Activated CD4-positive, alpha-beta T cell treated with anti-CD3 and anti-CD28 coated beads, Interleukin-2, amount 50 U/mL, for 4 hours (primary cell): ENCODE measurements at places on chromosomes 6 and 20.

DNA sequence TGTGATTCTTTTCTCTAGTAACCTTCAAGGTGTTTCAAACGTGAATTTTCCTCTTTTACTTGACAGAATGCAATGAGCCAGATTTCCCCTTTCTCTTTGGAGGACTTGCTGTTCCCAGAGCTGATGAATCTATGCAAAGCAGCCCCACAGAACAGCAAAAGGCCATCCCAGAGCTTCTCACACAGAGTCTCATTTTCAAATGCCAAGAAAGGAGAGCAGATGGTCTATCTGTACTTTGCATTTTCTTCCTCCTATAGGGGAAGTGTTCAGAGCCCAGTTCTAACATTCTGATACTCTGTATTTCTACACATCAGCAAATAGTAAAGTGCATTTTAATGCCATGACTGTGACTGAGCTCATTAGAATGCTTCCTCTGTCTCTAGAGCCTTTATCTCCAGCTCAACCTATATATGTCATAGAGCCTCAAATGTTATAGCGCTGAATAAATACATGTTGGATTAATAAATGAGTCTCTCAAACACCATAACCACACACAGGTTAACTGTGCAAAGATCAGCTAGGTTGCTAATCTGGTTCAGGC lies 81.8 kb upstream of the EYA4 start:
- no peak for DNase-seq

- no peak for DNase-seq
Observed at GRCh38 chr6:167704396-167704901, 122.3 kb upstream of the AFDN start.

DNA sequence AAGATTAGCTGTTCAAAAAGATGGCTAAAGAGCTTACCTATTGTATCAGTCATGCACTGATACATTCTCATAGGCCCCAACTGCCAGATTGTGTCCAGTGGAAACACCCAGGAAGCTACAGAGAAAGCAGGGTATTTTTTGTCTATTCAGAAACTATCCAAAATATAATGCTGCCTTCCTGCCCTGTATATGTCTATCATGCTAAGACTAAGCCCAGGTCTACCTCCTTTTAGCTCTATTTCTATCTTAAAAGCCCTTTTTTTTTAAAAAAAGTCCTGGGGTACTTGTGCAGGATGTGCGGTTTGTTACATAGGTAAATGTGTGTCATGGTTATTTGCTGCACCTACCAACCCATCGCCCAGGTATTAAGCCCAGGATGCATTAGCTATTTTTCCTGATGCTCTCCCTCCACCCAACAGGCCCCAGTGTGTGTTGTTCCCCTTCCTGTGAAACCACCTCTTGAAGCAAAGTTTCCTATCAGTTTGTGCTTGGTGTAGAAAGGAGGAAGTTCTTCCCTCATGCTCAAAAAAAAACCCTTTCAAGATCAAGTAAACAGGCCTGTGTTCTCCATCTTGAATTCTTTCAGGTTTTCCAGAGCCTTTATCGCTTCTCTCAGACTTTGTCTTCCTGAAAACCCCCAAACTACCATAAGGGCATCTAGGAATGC lies 514 bp downstream of the DEFB129 start:
- no peak for DNase-seq

- DNase-seq = no peak
Observed at GRCh38 chr6:131381709-131382093, 191.3 kb upstream of the ARG1 start.

DNA sequence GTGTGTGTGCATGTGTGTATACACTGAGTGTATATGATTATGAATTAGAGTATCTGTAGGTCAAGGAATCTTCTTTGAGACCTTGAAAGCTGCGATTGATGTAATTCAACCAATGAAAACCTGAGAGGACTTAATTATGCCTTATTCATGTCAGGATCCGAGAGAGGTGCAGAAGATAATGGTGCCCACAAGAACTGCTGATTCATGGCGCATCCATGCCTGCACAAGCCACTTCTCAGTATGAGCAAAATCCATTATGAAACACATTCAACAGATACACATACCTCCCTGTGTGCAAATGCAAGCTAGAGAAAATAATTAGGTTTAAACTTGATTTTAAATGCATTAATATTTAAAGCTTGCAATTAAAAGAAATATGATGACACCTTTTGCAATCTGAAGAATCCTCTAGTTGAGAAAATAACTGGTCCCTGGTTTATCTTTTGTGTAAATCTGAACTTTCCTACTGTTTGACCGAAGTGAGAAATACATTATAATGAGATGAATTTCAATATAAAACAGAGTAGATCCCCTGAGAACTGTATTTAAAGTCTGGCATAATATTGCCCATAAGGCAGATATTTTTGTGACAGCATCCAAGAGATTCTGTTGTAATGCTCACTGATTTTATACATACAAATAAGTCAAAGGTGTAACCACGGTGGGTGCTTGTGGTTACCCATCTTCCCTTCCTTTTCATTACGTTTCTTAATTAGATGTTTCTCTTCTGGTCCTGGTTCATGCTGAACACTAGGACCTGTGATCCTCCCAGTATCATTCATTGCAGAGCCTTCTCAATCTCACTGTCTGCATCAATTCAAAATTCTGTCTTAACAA lies 45.6 kb downstream of the LY86 start:
- no peak for DNase-seq

GRCh38 chr20:63281742-63282665 lies 9.4 kb downstream of the ARFGAP1 start:
- DNase-seq = no peak

- DNase-seq = no peak
Observed at GRCh38 chr6:20440296-20440695, 38.6 kb downstream of the E2F3 start.
